Smooth muscle cell of the umbilical artery (primary cell): ENCODE measurements at places on chromosomes 5 and 9. TPM values are rescaled to one million over a fixed set of nuclear protein-coding genes. Genes with fewer than 3 reads are reported as not detected.

LCN12 gene
- total RNA-seq, result 0.30 and 0.51 TPM in 2 replicates

SPINK7 gene
- total RNA-seq, result not detected in 2 replicates

NFIB gene
- 3.0 and 16.4 TPM in 2 replicates for total RNA-seq

SEC61B gene
- 92.4 and 107 TPM in 2 replicates for total RNA-seq

CLIC3 gene
- total RNA-seq, result 2.5 and 3.3 TPM in 2 replicates

ABO gene
- total RNA-seq, result not detected in 2 replicates

DMXL1 gene
- total RNA-seq, result 45.0 and 46.6 TPM in 2 replicates

SLC4A9 gene
- not detected in 2 replicates for total RNA-seq

IRX1 gene
- total RNA-seq, result not detected in 2 replicates
